ENCODE measurements at places on chromosomes 5 and 9. TPM values are rescaled to one million over a fixed set of nuclear protein-coding genes. Genes with fewer than 3 reads are reported as not detected.

The GNPDA1 gene
- 55.5 TPM for total RNA-seq

The GPR21 gene
- not detected for total RNA-seq

The STRBP gene
- 17.2 TPM for total RNA-seq

The PCDHGA3 gene
- total RNA-seq = 0.02 TPM

The CDX1 gene
- not detected for total RNA-seq

The GPRIN1 gene
- 9.2 TPM for total RNA-seq

The SPATA31C2 gene
- total RNA-seq = not detected

The PCDHAC2 gene
- total RNA-seq = 4.0 TPM

The GABRA6 gene
- total RNA-seq = not detected

The FOXD4L4 gene
- total RNA-seq = 0.13 TPM

The TAF11L4 gene
- not detected for total RNA-seq

The PCDHB13 gene
- 0.06 TPM for total RNA-seq

The ZBTB26 gene
- 1.5 TPM for total RNA-seq

The SPAG8 gene
- 0.34 TPM for total RNA-seq

The RMRP gene
- total RNA-seq = 7.0 TPM

The OR1J2 gene
- not detected for total RNA-seq

The IL13 gene
- not detected for total RNA-seq

The IRGM gene
- total RNA-seq = 0.06 TPM

The CNTNAP3B gene
- total RNA-seq = 15.0 TPM

The TXNDC8 gene
- not detected for total RNA-seq

The GPR151 gene
- total RNA-seq = not detected

The NTRK2 gene
- total RNA-seq = 0.02 TPM

The SAXO1 gene
- total RNA-seq = not detected

Measured in A549 treated with AZD2906 at 1 μM for 4 hours (cell line).